Left ventricle myocardium inferior (tissue), 1 donor: ENCODE measurements at places on chromosomes 6 and 20. TPM values are rescaled to one million over a fixed set of nuclear protein-coding genes. Genes with fewer than 3 reads are reported as not detected.
A peak's percentile ranks its signal among the peaks of the same experiment; 100 is the strongest.

DNA sequence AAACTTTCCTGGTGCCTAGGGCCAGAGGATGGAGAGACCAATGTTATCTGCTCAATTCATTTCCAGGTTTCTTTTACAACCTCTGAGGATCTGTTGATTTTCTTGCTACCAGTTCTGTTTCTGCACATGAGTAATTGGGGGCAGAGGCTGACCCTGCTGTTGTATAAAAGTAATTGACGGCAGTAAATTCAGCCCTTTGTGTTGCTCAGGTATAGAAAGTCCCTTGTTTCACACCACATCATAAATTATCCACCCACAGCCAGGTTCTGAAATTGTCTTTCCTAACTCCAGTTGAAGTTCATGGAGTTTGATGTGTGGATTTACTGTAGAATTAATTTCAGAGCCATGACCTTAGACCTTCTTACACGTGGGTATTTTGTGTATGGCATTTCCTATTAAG lies 107.4 kb upstream of the GRIK2 start:
- no peak for DNase-seq
- H3K4me1 ChIP-seq = no peaks in the 10 kb centered on the region
- H3K36me3 ChIP-seq = no peaks in the 10 kb centered on the region
- no peak overlapping the region for H3K27ac ChIP-seq
- H3K27me3 ChIP-seq = no peaks in the 10 kb centered on the region

GRCh38 chr6:71190809-71191208 lies 97.8 kb upstream of the OGFRL1 start:
- DNase-seq = no peak
- no peak overlapping the region for H3K27ac ChIP-seq
- H3K4me3 ChIP-seq = no peak overlapping the region
- H3K36me3 ChIP-seq = no peaks in the 10 kb centered on the region
- H3K4me1 ChIP-seq = no peaks in the 10 kb centered on the region
- H3K27me3 ChIP-seq = no peaks in the 10 kb centered on the region

DNA sequence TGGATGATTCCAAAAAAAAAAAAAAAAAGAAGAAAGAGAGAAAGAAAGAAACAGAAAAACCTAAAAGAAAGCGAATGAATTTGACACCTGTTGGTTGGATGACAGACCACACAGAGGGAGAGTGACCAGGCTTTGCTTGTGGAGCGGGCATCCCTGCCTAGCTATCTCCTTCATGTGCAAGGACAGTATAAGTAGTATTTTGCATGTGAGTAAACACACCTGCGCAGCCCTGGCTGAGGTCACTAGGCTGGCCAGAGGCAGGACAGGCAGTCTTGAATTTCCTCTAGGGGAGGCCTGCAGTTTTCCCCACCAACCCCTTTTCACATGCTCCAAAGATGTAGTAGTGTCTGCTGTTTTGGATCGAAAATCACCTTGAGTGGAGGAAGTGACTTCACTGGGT lies 126.4 kb downstream of the CCDC170 start:
- no peaks in the 10 kb centered on the region for H3K36me3 ChIP-seq
- no peak overlapping the region for H3K27ac ChIP-seq
- peaks cover 11% of the 10 kb centered on the region for H3K27me3 ChIP-seq
- no peak for DNase-seq
- H3K4me1 ChIP-seq = no peaks in the 10 kb centered on the region
- H3K4me3 ChIP-seq = no peak overlapping the region

- H3K4me1 ChIP-seq = no peaks in the 10 kb centered on the region
- no peaks in the 10 kb centered on the region for H3K27me3 ChIP-seq
- DNase-seq = no peak
- no peaks in the 10 kb centered on the region for H3K36me3 ChIP-seq
- H3K27ac ChIP-seq = no peak overlapping the region
- no peak overlapping the region for H3K4me3 ChIP-seq
Observed at GRCh38 chr6:91573826-91574416, 987.0 kb upstream of the MAP3K7 start.

GRCh38 chr6:134938896-134939295 lies 11.0 kb downstream of the ALDH8A1 start:
- no peaks in the 10 kb centered on the region for H3K4me1 ChIP-seq
- no peaks in the 10 kb centered on the region for H3K27me3 ChIP-seq

Gene COL9A1
- total RNA-seq = 0.08 TPM

Gene SYNGAP1
- total RNA-seq = 6.5 TPM

DNA sequence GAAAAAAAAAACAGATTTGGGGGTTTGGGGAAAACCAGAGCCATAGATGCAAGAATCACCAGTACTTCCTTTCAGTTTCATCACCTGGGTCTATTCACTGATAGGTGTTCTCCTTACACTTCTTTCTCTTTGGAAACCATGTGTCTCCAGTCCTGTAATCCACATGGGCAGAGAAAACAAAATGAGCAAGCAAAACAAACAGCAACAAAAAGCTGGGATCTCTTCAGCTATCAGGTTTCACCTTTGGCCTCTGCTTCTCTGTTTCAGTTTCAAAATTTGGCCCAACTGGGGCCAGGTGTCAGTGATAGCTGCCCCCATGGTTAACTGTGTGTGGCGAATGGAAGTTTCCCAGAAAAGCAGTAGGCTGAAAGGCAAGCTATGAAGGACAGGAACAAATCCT lies 220.0 kb upstream of the THBS2 start:
- peak overlapping the region; percentile 9 for H3K27ac ChIP-seq
- H3K4me3 ChIP-seq = no peak overlapping the region
- H3K4me1 ChIP-seq = peaks cover 12% of the 10 kb centered on the region
- H3K36me3 ChIP-seq = no peaks in the 10 kb centered on the region

Gene JPH2
- total RNA-seq = 151 TPM

DNA sequence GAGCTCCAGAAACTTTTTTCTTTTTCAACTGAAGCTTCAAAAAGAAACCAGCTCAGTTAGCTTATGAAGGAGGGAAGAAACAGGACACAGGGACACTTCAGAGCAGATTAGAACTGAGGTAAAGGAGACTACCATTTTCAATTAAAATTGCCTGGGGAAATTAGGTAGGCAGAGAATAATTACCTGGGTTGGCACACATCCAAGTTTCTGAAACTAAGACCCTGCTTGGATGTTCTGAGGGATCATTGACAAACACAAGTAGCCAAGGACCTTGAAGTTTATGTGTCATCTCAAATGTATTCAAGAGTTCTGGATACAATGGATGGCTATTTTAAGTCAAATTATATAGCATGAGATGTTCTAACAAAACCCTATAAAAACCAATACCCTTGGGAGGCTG lies 137.6 kb downstream of the PLCB4 start:
- H3K4me3 ChIP-seq = no peak overlapping the region
- no peak overlapping the region for H3K27ac ChIP-seq
- peaks cover 31% of the 10 kb centered on the region for H3K4me1 ChIP-seq

GRCh38 chr6:144728804-144729203 lies 443.7 kb downstream of the UTRN start:
- H3K27ac ChIP-seq = no peak overlapping the region
- DNase-seq = no peak
- peaks cover 5% of the 10 kb centered on the region for H3K4me1 ChIP-seq

DNA sequence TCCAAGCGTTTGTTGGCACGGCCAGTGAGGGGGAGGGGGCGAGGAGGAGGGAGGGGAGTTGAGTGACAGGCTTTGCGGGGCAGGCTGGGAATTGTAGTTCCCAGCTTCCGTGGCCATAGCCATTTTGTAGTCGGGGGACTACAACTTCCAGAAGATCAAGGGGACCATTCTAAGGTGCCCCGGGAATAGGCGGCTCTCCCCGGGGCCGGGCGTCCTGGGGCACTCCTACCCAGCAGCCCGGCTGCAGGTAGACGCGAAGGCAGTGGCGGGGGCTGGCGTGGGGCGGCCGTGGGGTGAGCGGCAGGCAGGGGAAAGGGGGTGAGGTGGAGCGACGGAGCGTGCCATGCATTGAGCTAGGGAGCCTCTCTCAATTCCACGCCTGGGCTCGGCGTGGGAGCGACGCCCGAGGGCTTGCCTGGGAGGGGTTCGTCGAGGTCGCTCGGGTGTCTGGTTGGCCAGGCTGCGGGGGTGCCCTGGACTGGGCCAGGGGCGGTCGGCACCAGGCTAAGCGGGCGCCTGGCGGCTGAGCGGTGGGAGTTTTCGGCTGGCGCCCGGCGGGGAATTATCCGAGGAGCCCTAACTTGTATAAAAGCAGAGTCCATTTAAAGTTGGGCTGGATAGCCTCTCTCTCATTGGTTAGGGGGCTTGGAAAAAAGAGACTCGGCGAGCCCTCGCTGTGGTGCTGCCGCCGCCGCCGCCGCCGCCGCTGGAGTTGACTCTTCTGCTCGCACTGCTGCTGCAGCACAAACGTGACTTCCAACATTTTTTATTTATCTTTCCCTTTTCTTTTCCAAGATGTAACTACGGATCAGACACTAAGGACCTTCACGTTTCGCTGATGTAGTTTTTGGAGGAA lies at the start of gene JARID2:
JARID2 (plus strand) TSS at position 709 of the 856 bp plus-strand sequence. CDS start 471 bp downstream, outside the sequence.
- H3K4me3 ChIP-seq = peak within 1 kb of the TSS; percentile 90
- no peaks in the 10 kb centered on the region for H3K36me3 ChIP-seq
- peak within 1 kb of the TSS; percentile 94 for H3K27ac ChIP-seq
- H3K4me1 ChIP-seq = peaks cover 63% of the 10 kb centered on the region

DNA sequence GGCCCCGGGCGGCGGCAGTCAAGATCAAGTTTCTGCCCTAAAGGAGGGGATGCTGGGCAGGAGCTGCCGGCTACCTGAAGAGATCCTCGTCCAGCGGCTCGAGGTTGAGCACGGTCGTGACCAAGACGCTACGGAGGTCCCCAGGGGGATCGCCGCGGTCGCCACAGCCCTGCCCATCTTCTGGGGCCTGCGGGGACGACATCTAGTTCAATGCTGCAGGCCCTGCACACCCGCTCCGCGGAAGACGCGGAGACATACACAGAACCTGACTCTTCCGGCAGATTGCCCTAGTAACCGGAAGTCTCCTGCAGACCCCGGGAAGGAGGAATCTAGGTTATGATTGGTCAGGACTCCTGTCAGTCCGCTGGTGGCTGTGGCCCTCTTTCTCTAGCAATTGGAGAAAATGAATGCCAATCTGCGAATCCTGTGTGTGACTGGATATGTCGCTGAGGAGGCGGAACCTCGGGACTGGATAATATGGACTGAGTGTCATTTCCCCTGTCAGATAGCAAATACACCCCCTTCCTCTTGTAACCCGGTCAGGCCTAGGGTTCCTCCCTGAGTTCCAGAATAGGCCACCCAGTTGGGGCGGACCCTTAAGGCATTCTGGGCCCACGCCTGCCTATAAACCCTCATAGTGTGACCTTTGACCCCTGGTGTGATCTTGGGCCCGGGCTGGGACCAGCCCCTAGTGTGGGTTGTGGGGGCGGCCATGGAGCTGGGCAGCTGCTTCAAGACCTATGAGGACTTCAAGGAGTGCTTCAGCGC lies at the start of the genes ACOT8 and ZSWIM3:
ACOT8 (minus strand) TSS at position 279 of the 768 bp plus-strand sequence; CDS start at position 202, 77 bp downstream.
ZSWIM3 (plus strand) TSS at position 501 of the 768 bp plus-strand sequence; CDS start at position 713, 212 bp downstream.
- peak within 1 kb of the TSS; percentile 92 for H3K27ac ChIP-seq
- no peaks in the 10 kb centered on the region for H3K27me3 ChIP-seq
- peaks cover 44% of the 10 kb centered on the region for H3K4me1 ChIP-seq
- DNase-seq = peak; percentile 90
- peak within 1 kb of the TSS; percentile 98 for H3K4me3 ChIP-seq
- peaks cover 20% of the 10 kb centered on the region for H3K36me3 ChIP-seq

DNA sequence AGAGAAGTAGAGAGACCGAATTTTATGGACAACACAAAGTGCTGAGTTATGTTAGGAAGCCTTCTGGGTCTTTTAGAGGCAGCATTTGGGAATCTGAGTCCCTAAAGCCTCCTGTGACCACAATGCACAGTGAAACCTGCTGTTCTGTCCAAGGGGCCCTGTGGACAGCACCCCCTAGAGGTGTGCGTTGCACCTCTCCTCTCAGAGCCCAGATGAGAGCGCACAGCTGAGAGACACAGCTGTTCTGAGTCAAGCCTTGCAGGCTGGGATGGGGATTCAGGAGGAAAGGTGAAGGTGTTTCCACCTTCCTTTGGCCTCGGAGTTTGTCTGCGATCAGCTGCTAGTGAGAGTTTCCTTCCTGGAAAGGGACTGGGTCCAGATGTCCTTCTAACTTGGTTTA lies 13.0 kb downstream of the PCK1 start:
- H3K27ac ChIP-seq = no peak overlapping the region
- peaks cover 96% of the 10 kb centered on the region for H3K27me3 ChIP-seq
- no peak for DNase-seq
- H3K4me1 ChIP-seq = no peaks in the 10 kb centered on the region
- H3K36me3 ChIP-seq = no peaks in the 10 kb centered on the region
- H3K4me3 ChIP-seq = no peak overlapping the region

- H3K27ac ChIP-seq = no peak overlapping the region
- H3K4me3 ChIP-seq = no peak overlapping the region
- peaks cover 6% of the 10 kb centered on the region for H3K4me1 ChIP-seq
- no peak for DNase-seq
Observed at GRCh38 chr6:162907876-162908481, 180.2 kb downstream of the PACRG start.

DNA sequence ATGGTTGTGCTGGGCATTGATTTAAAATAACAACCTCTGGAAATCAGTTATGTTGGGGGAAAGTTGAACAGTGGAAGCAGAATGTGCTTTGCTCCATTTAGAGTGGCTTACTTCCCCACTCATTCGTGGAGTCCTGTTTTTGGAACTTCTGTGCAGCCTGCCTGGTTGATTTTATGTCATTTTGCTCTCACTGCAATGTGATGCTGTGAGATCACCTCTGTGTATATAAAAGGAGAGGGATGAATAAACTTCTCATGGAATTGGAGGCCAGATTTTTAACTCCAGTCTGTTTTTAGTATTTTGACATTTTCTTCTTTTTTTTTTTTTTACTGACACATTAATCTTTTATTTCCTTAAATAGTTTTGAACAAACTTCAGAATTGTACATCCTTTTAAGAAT lies 139.0 kb downstream of the FNDC1 start:
- DNase-seq = no peak
- no peak overlapping the region for H3K27ac ChIP-seq
- no peaks in the 10 kb centered on the region for H3K4me1 ChIP-seq
- H3K36me3 ChIP-seq = no peaks in the 10 kb centered on the region
- H3K4me3 ChIP-seq = no peak overlapping the region
- peaks cover 14% of the 10 kb centered on the region for H3K27me3 ChIP-seq

Gene RALGAPB
- 21.4 TPM for total RNA-seq

Gene ELOVL2
- 1.4 TPM for total RNA-seq

GRCh38 chr6:37893257-37893656 lies 73.7 kb downstream of the ZFAND3 start:
- no peak overlapping the region for H3K4me3 ChIP-seq
- H3K36me3 ChIP-seq = peaks cover 11% of the 10 kb centered on the region
- DNase-seq = no peak
- H3K4me1 ChIP-seq = peaks cover 33% of the 10 kb centered on the region
- H3K27ac ChIP-seq = no peak overlapping the region

GRCh38 chr6:88519301-88520016 lies 353.3 kb upstream of the CNR1 start:
- no peaks in the 10 kb centered on the region for H3K27me3 ChIP-seq
- DNase-seq = no peak
- H3K4me3 ChIP-seq = no peak overlapping the region
- H3K36me3 ChIP-seq = no peaks in the 10 kb centered on the region

Gene HSPA1L
- total RNA-seq = 2.2 TPM

Gene OR2H1
- not detected for total RNA-seq

Gene AGER
- 1.8 TPM for total RNA-seq

DNA sequence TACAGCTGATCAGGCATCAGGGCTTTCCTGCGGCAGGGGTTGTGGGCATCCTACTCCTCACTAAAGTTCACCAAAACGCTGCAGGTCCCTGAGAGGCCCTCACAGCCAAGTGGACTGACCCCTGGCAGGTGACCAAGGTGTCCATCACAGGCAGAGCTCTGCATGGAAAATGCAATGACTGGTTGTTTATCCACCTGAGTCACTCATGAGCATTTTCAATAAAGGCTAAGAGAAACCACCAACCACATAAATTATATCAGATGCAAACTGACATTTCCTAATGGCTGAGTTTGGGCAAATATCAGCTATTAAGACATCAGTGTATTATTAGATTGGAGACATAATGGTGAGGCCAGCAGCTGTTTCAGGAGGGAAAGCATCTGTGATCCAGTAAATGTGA lies 152.7 kb upstream of the SYNDIG1 start:
- peaks cover 36% of the 10 kb centered on the region for H3K27me3 ChIP-seq
- no peaks in the 10 kb centered on the region for H3K36me3 ChIP-seq
- H3K4me3 ChIP-seq = no peak overlapping the region
- DNase-seq = no peak
- no peak overlapping the region for H3K27ac ChIP-seq

Gene OR2J3
- not detected for total RNA-seq
